ENCODE measurements at places on chromosomes 4 and X. TPM values are rescaled to one million over a fixed set of nuclear protein-coding genes. Genes with fewer than 3 reads are reported as not detected.

DNA sequence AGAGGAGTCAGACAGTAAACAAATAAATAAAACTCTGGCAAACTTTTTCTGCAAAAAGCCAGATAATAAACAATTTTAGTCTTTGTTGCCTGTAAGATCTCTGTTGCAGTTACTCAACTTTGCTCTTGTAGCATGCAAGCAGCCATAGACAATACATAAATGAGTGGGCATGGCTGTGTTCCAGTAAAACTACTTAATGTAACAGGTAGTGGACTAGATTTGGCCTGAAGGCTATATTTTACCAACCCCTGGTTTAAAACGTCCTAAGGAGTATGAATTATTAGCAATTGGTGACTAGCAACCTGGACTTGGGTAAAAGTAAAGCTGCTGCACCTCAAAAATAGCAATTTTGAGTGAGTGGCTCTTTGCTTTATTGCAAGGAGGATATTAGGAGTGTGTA lies 30.9 kb downstream of the SLAIN2 start:
- no peak for DNase-seq
- no peak overlapping the region for H3K4me3 ChIP-seq
- peaks cover 10% of the 10 kb centered on the region for H3K4me1 ChIP-seq

GRCh38 chr4:24807611-24808010 lies 12.2 kb downstream of the SOD3 start:
- no peak for DNase-seq
- H3K27me3 ChIP-seq = peaks cover 2% of the 10 kb centered on the region
- no peaks in the 10 kb centered on the region for H3K36me3 ChIP-seq
- H3K4me3 ChIP-seq = no peak overlapping the region
- no peaks in the 10 kb centered on the region for H3K4me1 ChIP-seq

CTAG1B gene
- total RNA-seq = not detected

DNA sequence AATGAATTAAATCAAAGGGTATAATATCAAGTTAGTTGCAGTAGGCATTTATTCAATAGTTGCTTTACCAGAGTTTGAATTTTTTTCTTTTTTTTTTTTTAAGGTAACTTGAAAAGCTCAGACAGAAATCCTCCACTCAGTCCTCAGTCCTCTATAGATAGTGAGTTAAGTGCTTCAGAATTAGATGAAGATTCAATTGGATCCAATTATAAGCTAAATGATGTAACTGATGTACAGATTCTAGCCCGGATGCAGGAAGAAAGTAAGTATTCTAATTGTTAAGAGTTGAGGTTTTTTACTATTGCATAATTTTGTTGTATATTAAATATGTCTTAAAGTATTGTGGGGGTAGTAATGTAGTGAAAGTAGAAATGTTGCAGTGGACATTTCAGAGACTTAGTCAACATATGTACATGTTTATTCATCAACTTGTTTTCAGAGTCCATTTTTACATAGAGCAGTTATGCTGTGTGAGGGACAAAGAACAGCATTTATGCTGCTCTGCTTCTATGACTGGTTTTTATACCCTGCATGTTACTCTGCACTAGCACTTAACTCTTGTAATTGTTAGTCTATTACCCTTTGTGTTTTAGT lies 38.4 kb downstream of the SLAIN2 start:
- H3K36me3 ChIP-seq = peaks cover 17% of the 10 kb centered on the region
- H3K4me3 ChIP-seq = no peak overlapping the region
- no peak overlapping the region for H3K27ac ChIP-seq
- peaks cover 2% of the 10 kb centered on the region for H3K4me1 ChIP-seq
- H3K27me3 ChIP-seq = no peaks in the 10 kb centered on the region

DNA sequence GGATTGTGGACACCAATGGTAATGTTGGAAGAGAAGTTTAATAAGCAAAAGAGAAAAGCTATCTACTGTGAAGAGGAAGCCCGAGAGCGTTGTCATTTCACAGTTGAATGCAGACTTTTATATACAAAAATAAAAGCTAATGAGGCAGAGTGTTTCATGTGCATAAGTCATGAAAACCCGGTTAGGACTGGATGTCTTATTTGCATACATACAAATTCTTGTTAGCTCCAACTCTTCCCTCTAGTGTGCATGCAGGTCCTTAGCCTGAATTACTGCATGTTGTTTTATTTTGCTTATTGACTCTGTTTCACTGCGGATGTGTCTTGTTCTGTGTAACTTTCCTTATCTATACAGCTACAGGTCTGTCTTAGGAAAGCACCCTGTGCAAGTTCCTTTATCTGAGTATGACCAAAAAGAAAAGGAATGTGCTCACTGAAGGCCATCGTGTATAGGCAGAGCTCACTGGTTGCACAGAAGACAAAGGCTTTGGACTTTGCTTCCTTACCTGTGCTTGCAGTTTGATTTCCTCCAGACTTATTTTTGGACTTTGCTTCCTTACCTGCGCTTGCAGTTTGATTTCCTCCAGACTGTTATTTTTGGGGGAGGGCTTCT lies 25.1 kb upstream of the UGT2B11 start:
- H3K4me3 ChIP-seq = no peak overlapping the region
- no peaks in the 10 kb centered on the region for H3K36me3 ChIP-seq
- no peak overlapping the region for H3K27ac ChIP-seq

Measured in activated CD8-positive, alpha-beta T cell treated with anti-CD3 and anti-CD28 coated beads, Interleukin-2, amount 10 ng/mL, durations not matched to agents 7 days and 5 days (primary cell).